Inflammatory macrophage treated with lipopolysaccharide for 4 hours (primary cell): ENCODE measurements at places on chromosomes 4 and X.

DNA sequence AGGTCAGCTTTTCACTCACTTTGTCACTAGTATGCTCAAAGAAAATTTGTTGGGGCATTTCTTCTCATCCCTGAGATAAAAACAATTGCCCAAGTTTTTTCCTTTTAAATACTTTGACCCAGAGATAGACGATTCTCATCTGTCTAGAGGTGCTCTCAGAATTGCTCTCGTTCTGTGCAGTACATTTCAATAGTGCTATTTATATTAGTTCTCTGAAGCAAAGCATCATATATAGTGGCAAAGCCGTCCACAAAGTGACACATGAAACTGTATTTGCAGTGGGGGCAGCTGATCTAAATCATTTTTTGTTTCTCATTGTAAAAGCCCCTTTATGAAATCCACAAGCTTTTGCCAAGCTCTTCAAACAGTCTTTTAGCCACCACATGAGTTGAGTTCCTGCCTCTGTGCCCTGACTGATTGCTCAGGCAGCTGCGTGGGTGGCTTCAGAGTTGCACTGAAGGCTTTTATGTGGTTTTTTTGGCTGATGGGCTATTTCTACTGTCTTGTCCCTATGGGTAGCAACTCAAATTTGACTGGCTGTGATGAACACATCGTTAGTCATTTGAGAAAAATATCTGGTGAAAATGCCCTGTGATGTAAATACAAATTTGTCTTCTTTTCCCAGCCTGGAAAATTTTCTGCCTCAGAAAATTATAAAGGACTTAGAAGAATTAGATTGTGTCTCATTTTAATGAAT lies 119.1 kb upstream of the OTUD4 start:
- peak; percentile 40 for DNase-seq

GRCh38 chrX:9829308-9830267 lies 43.4 kb downstream of the SHROOM2 start:
- DNase-seq: no peak

DNA sequence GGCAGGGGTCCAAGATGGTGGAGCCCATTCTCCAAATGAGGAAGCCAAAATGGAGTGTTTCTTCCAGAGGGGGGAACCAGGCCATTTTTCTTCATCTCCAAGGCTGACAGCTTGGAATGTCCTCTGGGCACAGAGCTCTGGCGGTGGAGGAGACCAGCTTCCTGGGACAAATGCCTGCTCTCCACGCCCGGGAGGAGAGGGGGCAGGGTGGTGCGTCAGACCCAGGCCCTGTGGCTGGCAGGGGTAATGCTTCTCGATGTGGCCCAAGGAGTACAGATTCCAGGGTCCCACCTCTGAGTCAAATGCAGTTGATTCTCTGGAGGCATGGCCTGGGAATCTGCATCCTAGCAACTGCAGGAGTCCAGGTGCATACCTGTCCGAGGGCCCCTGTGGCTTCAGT lies 44.6 kb upstream of the ADRA2C start:
- no peak for DNase-seq

DNA sequence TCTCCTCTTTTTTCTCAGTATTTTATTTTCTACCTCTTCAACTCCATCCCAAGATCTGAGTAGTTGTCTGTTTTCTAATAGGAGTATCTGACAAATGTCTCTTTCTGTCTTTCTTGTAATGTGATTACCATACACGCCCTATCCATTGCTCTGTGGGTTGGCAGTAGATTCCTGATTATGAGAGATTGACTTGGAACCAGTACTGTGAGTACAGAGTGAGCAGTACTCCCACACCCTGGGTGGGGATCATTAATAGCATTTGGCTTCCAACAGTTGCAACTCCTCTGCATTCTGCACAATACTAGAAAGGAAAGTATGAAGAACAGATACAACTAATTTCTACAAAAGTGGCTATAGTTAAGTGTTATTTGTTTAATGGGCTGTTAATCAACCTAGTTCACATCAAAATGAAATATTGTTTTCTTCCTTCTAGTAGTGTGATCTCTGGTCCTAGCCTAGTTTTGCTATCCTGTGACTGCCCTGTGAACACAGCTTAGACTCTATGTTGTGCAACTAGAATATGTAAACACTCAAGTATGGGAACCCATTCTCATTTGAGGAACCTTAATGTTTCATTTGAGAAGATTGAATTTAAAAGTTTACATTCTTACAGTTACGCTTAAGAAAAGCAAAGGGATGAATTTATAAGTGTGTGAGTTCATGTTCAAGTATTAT lies 112.9 kb downstream of the PTPN13 start:
- peak; percentile 39 for DNase-seq

DNA sequence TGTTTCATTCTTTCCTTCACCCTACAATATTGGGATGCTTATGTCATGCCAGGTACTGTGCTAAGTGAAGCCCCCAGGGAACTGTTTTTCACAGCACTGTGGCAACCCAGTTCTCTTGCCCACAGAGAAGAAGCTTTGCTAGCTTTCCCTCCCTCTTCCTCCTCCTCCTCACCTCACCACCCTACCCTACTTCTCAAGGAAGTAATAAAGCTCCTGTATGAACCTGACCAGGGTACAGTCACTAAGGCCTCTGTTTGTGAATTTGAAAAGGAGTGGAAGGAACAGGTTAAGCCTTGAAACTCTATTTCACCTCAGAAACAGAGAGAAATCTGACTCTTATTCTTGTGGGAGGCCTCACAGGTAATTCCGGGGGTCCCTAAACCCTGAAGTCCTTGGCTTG lies 219.4 kb upstream of the RADX start:
- DNase-seq: no peak

GRCh38 chr4:20418861-20419451 lies 167.3 kb downstream of the SLIT2 start:
- peak; percentile 88 for DNase-seq

GRCh38 chr4:3257556-3258482 lies 8.9 kb downstream of the MSANTD1 start:
- DNase-seq: no peak

DNA sequence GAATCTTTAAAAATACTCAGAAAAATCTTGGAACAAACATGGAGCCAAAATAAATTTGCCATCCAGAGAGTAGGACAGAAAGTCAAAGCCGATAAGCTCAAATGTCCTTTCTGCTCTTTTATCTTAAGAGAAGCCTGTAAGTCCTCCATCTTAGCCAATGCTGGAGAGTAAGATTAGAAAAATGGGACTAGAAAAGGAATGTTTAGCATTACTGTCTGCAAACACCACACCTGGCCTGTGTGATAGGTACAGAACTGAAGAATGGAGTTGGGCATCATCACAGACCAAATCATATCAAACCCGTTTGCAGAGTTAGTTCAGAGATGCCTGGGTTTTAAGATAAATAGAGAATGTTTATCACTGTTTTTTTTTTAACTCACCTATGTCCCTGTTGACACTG lies 10.5 kb upstream of the SLC39A8 start:
- DNase-seq: no peak

DNA sequence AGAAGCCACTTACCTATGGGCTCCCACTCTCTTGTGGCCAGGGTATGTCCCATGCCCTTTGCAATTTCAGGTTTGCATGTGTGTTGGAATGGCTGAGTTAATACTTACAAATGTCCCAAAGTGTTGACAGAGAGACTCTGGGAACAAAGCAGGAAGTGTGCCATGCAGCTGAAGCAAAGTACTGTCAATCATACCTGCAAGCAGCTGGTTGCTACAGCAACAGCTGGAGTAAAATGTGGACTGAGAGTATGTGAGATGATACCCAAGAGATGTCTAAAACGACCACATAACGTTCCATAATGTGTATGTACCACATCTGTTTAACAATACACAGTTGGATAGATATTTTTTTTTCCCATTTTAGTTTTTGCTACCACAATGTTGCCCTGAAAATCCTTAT lies 82.8 kb upstream of the CAMK2D start:
- no peak for DNase-seq
